Stimulated activated CD4-positive, alpha-beta T cell treated with anti-CD3 and anti-CD28 coated beads, TNF-alpha, amount 100 ng/mL, for 48 hours (primary cell): ENCODE measurements at places on chromosomes 5 and 9.

- DNase-seq = no peak
These were observed 9.6 kb downstream of the SLC1A1 start for GRCh38 chr9:4499917-4500316.

DNA sequence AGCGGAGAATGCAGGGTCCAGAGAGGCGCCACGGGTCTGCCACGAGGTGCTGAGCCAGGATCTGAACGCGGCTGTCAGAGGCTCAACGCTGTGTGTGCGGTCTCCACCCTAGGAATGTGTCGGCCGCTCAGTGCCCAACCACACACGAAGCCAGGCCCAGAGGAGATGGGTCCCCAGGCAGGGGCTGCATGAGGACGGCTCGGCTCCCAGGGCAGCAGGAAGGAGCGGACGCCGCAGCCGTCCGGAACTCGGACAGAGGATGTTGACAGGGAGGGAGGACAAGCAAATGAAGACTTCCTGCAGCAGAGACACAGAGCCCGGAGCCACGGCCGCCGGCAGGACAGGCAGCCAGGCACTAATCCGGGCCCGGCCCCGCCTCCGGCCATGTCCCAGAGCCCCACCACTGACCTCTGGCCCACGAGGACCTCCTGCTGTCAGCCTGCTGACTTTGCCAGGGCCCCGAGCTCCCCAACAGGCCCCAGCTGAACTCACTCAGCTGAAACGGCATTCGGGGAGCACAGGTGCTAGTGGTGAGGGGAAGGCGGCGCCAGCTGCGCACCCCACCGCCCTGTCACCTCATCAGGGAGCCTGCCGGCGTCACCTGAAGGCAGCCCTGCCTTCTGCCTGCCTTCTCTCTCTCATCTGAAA is 12.7 kb downstream of the VAV2 start:
- DNase-seq = no peak

DNA sequence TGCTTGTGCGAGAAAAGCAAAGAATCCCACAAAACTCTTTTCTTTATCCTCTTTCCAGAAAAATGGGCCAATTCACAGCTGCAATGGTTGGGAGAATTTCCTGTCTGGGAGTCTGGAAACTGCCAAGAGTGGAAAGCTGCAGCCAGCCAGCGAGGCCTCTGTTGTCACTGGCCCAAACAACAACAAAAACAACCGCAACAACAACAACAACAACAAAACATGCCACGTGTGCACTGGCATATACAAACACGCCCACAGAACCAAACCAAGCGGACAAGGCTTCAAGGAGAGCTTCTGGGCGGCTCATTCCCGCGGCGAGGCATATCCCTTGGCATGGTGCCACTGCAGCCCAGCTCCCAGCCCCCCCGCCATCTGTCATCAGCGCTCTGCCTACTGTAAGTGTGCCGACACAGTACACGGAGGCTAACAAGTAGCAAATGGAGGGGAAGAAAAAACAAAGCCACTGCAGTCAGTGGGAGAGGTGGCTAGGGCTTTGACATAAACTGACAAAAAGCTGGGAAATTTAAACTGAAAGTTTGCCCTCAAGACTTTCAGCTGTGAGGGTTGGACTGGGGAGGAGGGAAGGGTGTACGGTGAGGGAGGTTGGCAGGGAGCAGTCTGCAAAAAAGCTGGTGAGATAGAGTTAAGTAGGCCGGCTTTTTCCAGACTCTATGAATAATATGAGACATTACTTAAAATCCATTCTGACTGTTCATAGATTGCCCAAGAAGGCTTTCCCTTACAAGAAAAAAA is 165.0 kb upstream of the ZNF462 start:
- no peak for DNase-seq

- DNase-seq = no peak
These were observed 29.2 kb upstream of the IL31RA start for GRCh38 chr5:55821731-55822512.
